ENCODE measurements at places on chromosomes 13 and 19.

GRCh38 chr19:50315773-50316448, 13.3 kb downstream of the KCNC3 start:
- peak; percentile 38 for DNase-seq

- DNase-seq = no peak
Observed at GRCh38 chr13:73194310-73194709, 135.5 kb downstream of the KLF5 start.

DNA sequence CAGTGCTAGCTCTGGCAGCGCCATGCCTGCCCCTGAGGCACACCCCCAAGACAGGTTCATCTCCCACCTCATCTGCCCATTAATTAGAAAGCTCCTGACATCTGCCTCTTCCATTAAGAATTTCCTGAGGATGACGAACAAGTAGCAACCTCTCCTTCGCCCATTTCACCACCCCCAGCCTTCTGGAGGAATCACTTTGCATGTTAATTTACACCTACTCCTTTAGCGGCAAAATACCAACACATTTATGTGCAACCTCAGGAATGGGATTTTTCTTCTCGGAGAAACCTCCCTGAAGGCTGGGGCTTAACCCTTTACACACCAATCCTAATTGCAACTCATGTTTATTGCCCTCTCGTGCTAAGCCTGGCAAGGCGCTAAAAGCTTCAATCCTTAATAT, 13.8 kb downstream of the SLC7A1 start:
- DNase-seq = no peak

GRCh38 chr19:33796164-33796875, at the start of gene KCTD15:
Gene KCTD15 (plus strand): TSS chr19:33796870. CDS start chr19:33800455, 3,585 bp downstream.
- no peak for DNase-seq

- no peak for DNase-seq
Observed at GRCh38 chr13:42328672-42329071, 56.7 kb downstream of the AKAP11 start.

DNA sequence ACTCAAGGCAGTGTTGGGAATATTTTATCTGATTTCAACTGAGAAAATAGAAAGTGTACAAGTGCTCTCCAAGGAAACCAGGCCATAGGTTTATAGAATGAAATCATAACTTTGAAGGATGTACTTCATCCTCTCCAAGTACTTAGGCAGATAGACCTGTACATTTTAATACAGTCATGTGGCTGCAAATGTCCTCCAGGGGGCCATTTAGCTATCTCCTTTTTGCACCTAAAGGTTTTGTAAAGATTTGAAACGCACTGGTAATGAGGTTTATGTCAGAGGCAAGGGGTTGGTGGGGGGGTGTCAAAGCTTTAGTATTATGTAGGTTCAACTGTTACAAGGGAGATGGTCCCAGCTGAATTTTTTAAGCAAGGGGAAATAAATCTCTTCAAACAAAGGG, 364.4 kb downstream of the DCT start:
- no peak for DNase-seq

- no peak for DNase-seq
Observed at GRCh38 chr13:76286178-76286577, 600.0 kb downstream of the KCTD12 start.

- DNase-seq = no peak
Observed at GRCh38 chr13:29195456-29195855, 375.3 kb downstream of the MTUS2 start.

DNA sequence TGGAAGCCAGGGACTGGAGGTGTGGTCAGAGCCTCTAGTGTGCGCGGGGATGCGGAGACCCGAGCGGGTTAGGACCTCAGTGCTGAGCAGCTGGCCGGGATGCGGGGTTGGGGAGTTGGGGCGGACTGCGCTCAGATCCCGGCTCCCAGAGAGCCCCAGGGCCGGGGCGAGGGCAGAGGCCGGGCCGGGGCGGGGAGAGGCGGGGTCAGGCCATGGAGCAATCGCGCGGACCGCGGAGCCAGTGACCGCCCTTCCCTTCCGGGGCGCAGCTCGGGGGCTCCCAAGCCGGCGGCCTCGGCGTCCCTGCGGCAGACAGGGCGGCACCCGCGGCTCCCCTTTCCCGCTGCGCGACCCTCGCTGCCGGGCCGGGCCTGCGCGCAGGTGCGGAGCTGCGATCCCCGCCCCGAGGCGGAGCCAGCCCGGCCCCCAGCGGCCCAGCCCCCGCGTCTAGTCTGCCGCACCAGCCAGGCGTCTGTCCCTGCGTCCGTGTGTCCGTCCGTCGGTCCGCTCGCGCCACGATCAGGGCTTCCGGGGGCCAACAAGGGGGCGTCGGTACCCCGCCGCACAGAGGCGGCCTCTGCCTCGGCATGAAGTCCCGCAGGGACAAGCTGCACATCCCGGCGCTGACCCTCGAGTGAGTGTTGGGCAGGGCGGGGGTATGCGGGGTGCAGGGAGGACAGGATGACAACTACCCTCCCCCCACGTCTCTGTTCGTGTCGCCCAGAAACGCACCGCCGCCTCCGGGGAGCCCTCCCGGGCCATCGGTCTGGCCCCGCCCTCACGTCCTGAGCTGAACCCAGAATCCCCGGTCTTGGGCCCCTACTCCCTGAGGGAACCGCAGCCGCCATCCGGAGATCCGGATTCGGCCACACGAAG, 12.4 kb downstream of the MAST3 start:
- no peak for DNase-seq

DNA sequence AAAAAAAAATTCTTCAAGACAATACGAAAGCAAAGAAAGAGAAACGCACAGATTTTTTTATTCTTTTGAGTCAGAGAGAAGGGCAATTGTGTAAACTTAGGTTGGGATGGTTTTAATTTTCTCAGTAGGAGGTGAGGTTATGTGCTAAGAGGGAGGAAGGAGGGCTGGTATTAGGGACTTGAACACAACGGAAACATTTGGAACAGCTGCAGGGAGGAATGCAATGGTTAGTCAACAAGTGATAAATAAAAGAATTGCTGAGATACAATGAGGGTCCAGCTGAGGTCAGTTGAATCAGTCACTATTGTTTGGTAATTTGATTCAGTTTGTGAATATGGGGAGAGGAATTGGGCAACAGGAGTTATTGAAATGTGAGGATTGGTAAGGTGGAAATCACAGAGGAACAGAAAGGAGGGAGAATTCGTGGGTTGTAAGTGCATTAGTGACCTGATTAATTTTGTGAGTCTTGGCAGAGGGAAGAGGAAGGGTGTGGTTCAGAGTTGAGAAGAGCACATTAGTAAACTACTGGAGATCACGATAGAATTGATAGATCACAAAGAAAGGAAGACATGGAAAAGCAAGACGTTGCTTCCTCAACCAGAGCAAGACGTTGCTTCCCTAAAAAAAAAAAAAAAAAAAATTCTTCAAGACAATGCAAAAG, 499.5 kb upstream of the SPRY2 start:
- no peak for DNase-seq

- DNase-seq = no peak
Observed at GRCh38 chr13:19089315-19089714, 92.3 kb downstream of the TUBA3C start.

DNA sequence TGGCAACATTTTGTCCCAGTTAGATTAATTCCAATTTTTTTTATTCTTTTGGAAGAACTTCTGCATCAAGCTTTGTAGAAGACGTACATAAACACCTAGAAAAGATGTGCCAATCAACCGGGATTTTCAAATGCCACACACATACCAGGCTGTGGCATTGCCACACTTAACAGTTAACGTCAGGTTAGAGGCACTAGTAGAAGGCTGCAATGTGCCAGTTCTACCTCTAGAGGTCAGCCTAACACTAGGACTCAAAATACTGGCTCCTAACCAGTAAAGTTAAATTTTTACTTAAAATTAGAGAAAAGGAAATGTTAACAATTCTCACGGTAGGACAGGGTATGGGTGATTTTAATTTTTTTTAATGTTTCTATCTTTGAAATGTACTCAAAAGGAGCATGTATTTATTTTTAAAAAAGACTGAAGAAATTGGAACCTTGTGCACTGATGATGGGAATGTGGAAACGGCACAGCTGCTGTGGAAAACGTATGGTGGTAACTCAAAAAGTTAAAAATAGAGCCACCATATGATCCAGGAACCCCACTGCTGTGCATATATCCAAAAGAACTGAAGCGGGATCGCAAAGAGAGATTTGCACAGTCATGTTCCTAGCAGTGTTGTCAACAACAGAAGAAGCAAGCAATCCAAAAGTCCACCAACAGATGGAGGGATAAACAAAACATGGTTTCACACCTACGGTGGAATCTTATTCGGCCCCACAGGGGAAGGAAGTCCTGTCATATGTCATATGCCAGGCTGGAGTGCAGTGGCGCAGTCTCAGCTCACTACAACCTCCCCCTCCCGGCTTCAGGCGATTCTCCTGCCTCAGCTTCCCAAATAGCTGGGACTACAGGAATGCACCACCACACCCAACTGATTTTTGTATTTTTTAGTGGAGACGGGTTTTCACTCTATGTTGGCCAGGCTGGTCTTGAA, 30.3 kb downstream of the CRYL1 start:
- DNase-seq = peak; percentile 32

- no peak for DNase-seq
Observed at GRCh38 chr13:91544723-91545122, 146.3 kb downstream of the GPC5 start.

- no peak for DNase-seq
Observed at GRCh38 chr13:79258489-79258888, 147.6 kb downstream of the RBM26 start.

DNA sequence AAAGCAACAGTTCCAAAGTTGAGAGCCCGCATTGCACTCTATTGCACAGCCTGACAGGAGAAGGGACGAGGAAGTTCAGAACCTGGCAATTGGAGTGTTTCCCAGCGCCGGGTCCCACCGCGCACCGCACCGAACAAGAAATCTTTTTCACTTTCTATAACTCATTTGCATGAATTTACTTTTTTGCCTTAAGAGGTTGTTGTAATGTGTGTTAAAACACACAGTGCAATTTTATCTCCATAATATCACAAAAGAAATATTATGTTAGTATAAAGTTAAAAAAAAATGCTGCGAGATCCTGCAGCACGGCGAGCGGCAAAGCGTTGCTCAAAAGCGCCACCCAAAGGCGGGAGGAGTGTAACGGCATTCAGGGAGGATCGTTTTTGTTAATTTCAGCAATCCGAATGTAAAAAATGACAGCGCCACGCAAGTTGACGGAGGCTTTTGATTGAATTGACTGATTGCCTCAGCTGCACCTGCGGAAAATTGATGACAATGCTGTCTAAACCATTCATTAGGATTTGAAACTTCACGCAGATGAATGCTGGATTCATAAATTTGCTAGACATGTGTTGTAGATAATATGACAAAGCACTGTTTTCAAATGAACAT, 303.6 kb upstream of the ZNF507 start:
- DNase-seq = no peak

DNA sequence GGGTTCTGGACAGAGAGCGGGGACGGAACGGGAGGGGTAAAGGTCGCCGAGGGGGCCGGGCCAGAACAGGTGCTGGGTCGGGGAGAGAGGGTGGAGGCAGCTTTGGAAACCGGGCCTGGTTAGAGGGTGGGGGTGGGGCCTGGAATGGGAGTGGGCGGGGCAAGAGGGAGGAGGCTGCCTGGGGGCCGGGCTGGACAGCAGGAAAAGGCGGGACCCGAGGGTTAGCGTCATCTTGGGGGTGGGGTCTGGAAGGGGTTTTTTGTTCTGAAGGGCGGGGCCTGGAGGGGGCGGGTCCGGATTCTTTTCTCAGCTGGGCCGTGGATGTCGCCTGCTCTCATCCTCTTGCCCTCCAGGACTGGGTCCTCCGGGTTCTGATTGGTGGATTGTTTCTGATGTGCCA, 4.3 kb upstream of the ZNF813 start:
- DNase-seq = no peak

All from NCI-H1092 (cell line).